ENCODE measurements at places on chromosomes 7 and 10.

DNA sequence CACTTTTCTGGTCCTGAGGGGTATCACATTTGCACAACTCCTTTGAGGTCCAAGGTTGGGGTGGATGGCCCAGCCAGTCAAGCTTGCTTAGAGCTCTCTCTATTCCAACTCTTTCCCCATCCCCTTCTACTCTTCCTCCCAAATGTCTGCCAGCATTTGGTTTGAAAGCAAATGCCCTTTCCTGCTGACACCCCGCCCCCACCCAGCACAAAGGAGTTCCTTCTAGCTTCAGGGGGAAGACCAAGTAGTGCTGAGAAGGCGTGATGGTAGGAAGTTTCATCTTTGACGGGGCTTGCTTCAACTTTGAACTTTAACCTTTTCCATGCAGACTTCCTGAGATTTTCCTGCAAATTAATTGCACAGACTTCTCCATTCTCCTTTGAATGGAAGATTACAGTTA lies 137.5 kb upstream of the TCF7L2 start:
- DNase-seq: no peak

GRCh38 chr7:132298790-132299189 lies 277.5 kb downstream of the PLXNA4 start:
- no peak for DNase-seq

- DNase-seq: no peak
Observed at GRCh38 chr7:68684996-68685395, 913.3 kb upstream of the AUTS2 start.

- DNase-seq: no peak
Observed at GRCh38 chr10:60309891-60310290, 79.8 kb downstream of the ANK3 start.

DNA sequence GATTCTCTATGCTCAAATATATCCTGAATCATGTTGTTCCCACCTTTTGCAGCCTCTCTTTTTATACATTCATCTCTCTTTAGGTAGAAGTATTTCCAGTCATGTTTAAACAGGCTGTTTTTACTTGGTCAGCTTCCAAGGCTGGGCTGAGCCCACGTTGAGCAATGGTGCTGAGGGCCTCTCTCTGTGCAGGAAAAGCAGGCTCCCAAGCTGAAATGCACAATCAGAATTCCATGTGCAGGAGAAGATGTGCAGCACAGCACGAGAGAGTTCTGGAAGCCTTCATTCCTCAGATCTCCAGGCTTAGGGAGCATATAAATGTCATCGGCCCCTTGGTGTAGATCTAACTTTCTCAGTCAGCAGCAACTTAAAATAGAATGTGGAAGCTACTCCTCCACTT lies 588.5 kb downstream of the TNS3 start:
- no peak for DNase-seq

- DNase-seq: no peak
Observed at GRCh38 chr7:98291717-98292116, 10.2 kb downstream of the BRI3 start.

GRCh38 chr7:83575436-83575835 lies 73.5 kb downstream of the SEMA3E start:
- DNase-seq: no peak

GRCh38 chr10:132946-133898 lies 2.0 kb upstream of the ZMYND11 start:
- no peak for DNase-seq

DNA sequence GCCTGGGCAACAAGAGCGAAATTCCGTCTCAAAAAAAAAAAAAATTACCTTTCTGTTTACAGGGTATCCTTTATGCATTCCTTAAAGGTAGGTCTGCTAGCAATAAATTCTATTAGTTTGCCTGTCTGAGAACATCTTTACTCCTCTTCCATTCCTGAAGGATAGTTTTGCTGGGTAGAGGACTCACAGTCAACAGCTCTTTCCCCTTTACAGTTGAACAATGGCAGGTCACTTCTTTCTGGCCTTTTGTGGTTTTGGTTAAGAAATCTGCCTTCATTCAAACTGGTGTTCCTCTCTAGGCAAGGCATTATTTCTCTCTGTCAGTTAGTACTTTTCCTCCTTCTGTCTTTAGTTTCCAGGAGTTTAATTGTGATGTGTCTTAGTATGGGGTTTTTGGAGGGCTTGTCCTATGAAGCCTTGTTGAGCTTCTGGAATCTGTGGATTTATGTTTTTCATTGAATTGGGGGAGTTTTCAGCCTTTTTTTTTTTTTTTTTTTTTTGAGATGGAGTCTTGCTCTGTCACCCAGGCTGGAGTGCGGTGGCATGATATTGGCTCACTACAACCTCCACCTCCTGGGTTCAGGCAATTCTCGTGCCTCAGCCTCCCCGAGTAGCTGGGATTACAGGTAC lies 4.8 kb upstream of the DNAAF5 start:
- no peak for DNase-seq

DNA sequence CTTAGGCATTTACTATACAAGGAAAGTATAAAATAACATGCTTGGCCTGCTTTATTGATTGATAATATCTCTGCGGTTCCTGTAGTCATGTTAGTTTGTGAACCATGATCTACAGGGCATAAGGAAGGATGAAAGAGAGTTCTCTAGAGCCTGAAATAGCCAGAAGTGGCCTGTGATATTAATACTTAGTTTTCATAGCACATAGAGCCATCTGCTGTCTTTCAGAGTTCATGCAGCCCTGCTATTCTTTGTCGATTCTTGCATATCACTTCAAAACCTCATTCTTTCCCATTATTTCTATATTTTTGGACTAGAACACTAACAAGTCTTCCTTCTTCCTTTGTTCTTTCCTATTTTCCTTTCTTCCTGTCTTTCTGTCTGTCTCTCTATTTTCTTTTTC lies 26.4 kb upstream of the PRKG1 start:
- DNase-seq: no peak

- DNase-seq: no peak
Observed at GRCh38 chr10:61592581-61592980, 70.1 kb upstream of the CABCOCO1 start.

DNA sequence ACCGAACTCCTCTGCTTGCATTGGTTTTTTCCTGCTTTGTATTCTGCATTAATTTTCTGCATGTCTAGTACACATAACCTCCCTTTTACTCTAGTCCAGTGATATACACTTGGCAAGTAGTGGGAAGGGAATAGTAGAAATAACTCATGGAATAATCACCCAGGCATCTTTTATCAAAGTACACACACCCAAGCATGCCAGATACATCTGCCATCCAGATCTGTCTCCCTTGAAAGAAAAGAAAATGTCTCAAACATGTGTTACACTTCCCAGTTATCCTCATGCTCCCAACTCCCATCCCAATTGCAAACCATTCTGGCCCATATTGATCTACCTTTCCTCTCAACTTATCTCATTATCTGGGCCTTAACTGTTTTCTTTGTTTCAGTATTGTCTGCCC lies 79.0 kb downstream of the PHYHIPL start:
- no peak for DNase-seq

DNA sequence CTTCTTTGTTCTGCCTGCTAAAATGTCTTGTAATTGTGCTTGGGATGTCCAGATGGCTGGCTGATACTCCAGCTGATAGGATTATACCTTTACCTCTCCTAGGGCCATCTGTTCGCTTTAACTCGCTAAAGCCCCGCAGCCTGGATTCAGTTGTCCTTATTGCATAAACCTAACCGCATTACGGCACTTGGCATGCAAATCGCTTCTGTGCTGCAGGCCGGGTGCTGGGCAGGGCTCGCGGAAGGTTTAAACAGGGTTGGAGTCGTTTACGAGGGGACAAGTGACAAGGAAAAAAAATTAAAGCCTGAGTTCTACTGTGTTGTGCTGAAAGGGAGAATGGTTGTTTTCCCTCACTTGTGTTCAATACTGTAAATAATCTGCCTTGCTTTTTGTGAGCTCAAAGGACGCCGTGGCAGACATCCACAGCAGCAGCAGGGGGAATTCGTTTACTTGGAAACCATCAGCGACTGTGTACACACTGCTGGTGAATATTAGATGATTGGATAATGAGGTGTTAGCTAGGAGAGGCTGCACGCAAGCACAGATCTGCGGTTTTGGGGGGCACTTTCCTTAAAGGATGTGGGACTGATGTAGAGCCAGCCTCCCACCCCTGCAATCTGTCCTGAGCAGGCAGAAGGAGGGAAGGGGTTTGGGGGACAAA lies 93.0 kb downstream of the EBF3 start:
- DNase-seq: no peak

- no peak for DNase-seq
Observed at GRCh38 chr10:32207544-32207943, 139.4 kb downstream of the EPC1 start.

- no peak for DNase-seq
Observed at GRCh38 chr7:96016735-96017134, 244.4 kb downstream of the DYNC1I1 start.

GRCh38 chr7:108360058-108360800 lies 96.0 kb downstream of the NRCAM start:
- DNase-seq: no peak

GRCh38 chr10:54470324-54470631 lies 330.8 kb downstream of the PCDH15 start:
- no peak for DNase-seq

GRCh38 chr7:157612664-157613561 lies 276.1 kb downstream of the DNAJB6 start:
- DNase-seq: no peak

DNA sequence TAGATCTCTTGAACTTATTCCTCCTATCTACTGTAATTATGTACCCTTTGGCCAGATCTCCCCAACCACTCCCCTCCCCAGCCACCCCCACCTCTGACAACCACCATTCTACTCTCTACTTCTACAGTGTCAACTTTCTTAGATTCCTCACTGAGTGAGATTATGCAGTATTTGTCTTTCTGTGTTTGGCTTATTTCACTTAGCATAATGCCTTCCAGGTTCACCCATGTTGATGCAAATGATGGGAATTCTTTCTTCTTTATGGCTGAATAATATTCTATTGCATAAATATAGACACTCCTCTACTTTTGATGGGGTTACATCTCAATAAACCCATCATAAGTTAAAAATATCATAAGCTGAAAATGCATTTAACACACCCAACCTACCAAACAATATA lies 21.3 kb upstream of the HNRNPH3 start:
- no peak for DNase-seq

- DNase-seq: peak; percentile 47
Observed at GRCh38 chr10:125868372-125868975, 12.6 kb downstream of the DHX32 start.

GRCh38 chr7:139714163-139714901 lies 63.5 kb downstream of the HIPK2 start:
- DNase-seq: no peak

GRCh38 chr10:1809139-1809741 lies 71.9 kb upstream of the ADARB2 start:
- no peak for DNase-seq

GRCh38 chr10:71746344-71747037 lies 26.8 kb downstream of the VSIR start:
- DNase-seq: no peak
